ENCODE measurements at places on chromosomes 12 and 14.

DNA sequence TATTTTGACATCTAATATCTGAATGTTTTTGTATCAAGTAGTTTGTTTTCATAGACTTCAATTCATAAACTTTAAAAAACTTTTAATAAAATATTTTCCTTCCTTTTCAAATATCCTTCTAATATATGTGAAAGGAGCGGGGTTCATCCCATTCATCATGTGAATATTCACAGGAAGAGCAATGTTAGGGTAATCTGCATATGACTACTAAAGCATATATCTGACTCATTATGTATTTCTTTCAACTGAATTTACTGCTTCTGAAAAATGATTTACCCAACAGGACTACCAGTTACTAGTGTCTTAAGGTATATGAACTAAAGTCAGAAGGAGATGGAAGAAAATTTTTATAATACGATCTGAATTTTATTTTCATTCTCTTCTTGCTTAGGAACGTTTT lies 30.5 kb downstream of the DHRS7 start:
- no peaks in the 10 kb centered on the region for H3K27me3 ChIP-seq
- no peak overlapping the region for H3K4me3 ChIP-seq
- H3K27ac ChIP-seq = no peak overlapping the region

DNA sequence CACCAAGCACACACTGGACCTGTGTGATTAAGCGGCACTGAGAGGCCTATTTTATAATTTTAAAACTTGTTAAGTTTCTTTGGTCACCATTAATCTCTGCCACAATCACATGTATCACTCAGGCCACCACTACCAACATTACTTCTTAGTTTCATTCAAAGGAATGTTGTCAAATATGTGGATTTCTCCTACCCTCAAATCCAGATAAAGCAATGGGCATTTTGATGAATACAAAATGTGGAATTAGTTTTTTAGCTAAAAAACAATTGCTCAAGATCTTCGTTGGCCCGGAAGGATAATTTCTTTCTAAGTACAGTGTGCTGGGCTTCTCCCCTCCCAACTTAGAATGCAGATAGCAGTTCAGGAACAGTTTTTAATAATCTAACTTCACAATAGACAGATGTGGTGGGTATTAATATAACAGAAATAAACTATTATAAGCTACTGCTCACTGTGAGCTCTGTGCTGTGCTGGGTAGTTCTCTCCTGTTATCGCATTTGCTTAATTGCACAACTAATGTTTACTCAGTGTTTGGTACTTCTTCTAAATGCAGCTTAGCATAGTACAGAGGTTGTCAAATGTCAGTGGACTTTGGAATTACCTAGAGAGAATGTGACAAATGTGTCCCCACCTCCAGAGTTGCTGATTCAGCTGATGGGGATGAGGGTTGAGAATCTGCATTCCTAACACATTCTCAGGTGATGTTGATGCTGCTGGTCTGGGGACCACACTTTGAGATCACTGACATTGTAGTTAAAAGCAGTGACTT lies 266.7 kb upstream of the AMIGO2 start:
- H3K4me1 ChIP-seq = no peaks in the 10 kb centered on the region
- H3K4me3 ChIP-seq = no peak overlapping the region
- no peak overlapping the region for H3K27ac ChIP-seq

- DNase-seq = peak; percentile 57
- no peak overlapping the region for H3K27ac ChIP-seq
- no peaks in the 10 kb centered on the region for H3K36me3 ChIP-seq
Observed at GRCh38 chr14:36556811-36557433, 25.5 kb downstream of the NKX2-8 start.

DNA sequence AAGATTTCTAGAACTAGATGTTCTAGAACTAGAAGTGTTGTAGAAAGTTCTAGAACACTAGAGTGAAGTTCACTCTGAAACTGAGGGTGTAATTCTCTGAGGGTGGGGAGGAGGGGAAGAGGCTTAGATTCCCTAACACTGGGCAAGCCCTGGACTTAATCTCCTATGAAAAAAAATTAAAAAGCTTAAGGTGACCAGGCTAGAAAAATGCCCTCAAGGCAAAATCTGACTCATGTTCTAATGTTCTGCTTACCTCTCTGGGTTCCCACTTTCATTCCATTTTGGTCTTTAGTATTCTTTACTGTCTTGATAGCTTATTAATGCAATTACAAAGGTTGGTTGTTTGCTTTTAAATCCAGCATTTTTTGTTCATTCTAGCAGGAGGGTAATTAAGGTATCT lies 101.5 kb downstream of the KICS2 start:
- no peaks in the 10 kb centered on the region for H3K36me3 ChIP-seq
- DNase-seq = no peak
- peaks cover 5% of the 10 kb centered on the region for H3K4me1 ChIP-seq
- H3K4me3 ChIP-seq = no peak overlapping the region
- H3K27me3 ChIP-seq = no peaks in the 10 kb centered on the region
- no peak overlapping the region for H3K27ac ChIP-seq

DNA sequence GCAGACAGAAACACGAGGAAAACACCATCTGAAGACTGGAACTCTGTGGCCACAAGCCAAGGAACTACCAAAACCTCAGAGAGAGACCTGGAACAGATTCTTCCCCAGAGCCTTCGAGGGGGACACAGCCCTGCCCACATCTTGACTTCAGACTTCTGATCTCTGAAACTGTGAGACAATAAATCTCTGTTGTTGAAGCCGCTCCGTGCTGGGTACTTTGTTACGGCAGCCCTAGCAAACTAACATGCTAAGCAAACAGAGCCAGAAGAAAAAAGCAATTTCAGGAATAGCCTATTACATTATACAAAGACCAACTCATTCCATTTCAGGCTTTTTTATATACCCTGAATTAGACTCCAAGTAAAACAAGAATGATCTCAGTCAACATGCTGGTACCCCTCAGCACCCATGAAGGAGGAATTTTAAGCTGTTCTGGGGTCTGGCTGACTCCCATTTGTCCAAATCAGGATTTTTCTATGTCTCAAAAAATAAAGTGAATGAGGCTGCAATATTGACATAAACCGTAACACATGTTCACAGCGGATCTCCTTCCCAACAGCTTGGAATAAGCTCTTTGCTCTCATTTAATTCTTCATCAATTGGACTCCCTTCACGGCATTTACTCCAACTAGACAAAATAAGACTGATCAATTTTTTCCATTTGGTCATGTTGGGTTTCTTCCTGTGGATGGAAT lies 190.1 kb downstream of the FOXN3 start:
- no peak overlapping the region for H3K4me3 ChIP-seq
- peaks cover 20% of the 10 kb centered on the region for H3K4me1 ChIP-seq
- no peak for DNase-seq
- H3K27ac ChIP-seq = no peak overlapping the region
- no peaks in the 10 kb centered on the region for H3K36me3 ChIP-seq
- peaks cover 4% of the 10 kb centered on the region for H3K27me3 ChIP-seq

DNA sequence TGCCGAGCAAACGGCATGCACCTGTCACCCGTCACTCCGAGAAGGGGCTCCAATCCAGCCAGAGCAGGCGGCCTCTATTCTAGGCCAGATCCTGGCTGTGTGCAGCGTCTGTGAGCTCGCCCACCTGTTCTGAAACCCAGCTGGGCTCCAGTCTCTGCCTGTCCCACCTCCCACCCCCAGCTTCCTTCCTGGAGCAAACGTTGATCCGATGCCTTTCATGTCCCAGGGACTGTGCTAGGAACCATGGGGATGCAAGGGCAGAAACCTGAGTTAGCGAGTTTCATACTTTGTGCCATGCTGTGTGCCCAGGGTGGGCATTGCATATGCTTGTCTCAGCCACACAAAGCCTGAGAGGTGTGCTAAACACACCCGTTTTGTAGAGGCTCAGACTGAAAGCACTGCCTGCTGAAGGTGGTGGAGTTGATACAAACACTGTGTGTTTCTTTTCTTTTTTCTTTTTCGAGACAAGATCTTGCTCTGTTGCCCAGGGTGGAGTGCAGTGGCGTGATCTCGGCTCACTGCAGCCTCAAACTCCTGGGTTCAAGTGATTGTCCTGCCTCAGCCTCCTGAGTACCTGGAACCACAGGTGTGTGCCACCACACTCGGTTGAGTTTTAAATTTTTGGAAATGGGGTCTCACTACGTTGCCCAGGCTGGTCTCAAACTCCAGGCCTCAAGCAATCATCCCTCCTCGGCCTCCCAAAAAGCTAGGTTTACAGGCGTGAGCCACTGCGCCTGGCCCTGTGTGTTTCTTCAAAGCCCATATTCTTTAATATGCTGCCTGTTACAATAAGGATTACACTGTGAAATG lies 84.1 kb upstream of the MED13L start:
- H3K4me1 ChIP-seq = peaks cover 7% of the 10 kb centered on the region
- no peak overlapping the region for H3K4me3 ChIP-seq
- DNase-seq = no peak

DNA sequence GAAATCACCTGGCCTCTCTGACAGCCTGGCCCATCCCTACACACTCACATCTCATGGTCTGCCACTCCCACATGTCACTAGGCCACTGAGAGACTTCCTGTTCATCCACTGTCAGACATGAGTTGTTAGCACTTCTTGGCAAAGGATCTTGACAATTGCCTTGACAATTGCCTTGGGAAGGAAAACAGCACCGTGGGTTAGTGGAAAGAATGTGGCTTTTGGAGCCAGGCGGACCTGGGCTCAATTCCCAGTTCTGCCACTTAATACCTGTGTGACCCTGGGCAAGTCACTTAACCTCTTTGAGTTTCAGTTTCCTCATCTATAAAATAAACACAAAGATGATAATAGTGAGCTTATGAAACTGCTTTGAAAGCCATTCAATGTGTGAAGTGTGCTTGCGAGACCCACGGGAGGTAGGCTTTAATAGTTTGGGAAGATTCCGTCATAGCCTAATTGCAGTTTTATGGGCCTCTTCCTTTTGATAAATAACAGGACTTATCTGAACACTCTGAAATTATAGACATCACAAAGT lies 250.4 kb downstream of the C12orf75 start:
- no peaks in the 10 kb centered on the region for H3K36me3 ChIP-seq
- DNase-seq = no peak
- H3K27me3 ChIP-seq = peaks cover 4% of the 10 kb centered on the region

- peak overlapping the region; percentile 76 for H3K27ac ChIP-seq
- no peaks in the 10 kb centered on the region for H3K36me3 ChIP-seq
- peak overlapping the region; percentile 87 for H3K4me3 ChIP-seq
- H3K27me3 ChIP-seq = peaks cover 10% of the 10 kb centered on the region
- no peak for DNase-seq
Observed at GRCh38 chr12:103929784-103930033, 501 bp upstream of the HSP90B1 start.

DNA sequence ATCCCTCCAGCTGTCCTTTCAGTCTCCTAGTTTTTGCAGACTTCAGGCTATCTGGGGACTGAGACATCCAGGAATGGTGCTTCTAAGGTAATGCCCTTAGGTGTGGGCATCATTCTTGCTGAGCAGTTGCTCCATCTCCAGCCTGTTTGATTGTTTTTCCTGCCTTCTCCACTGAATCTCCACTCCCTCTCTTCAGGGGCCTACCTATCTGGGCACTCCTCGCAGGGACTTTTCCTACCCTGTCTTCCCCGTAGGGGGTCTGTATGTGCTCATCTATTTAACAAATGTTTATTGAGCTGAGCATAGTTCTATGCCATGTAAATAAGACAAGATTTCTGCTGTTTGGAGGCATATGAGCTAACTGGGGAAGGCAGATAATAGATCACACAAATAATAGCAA lies 2.5 kb downstream of the FITM1 start:
- DNase-seq = no peak
- H3K4me1 ChIP-seq = peaks cover 27% of the 10 kb centered on the region
- peaks cover 18% of the 10 kb centered on the region for H3K27me3 ChIP-seq
- no peak overlapping the region for H3K27ac ChIP-seq

- peaks cover 2% of the 10 kb centered on the region for H3K27me3 ChIP-seq
- H3K4me3 ChIP-seq = no peak overlapping the region
- DNase-seq = no peak
- H3K27ac ChIP-seq = no peak overlapping the region
- H3K36me3 ChIP-seq = no peaks in the 10 kb centered on the region
- H3K4me1 ChIP-seq = peaks cover 8% of the 10 kb centered on the region
Observed at GRCh38 chr14:46368275-46368674, 283.3 kb downstream of the RPL10L start.
